HFF-Myc (cell line): ENCODE measurements at places on chromosomes 5 and 9.
A peak's percentile ranks its signal among the peaks of the same experiment; 100 is the strongest.

GRCh38 chr5:115460472-115460871, 84.1 kb downstream of the FEM1C start:
- no peak for DNase-seq

DNA sequence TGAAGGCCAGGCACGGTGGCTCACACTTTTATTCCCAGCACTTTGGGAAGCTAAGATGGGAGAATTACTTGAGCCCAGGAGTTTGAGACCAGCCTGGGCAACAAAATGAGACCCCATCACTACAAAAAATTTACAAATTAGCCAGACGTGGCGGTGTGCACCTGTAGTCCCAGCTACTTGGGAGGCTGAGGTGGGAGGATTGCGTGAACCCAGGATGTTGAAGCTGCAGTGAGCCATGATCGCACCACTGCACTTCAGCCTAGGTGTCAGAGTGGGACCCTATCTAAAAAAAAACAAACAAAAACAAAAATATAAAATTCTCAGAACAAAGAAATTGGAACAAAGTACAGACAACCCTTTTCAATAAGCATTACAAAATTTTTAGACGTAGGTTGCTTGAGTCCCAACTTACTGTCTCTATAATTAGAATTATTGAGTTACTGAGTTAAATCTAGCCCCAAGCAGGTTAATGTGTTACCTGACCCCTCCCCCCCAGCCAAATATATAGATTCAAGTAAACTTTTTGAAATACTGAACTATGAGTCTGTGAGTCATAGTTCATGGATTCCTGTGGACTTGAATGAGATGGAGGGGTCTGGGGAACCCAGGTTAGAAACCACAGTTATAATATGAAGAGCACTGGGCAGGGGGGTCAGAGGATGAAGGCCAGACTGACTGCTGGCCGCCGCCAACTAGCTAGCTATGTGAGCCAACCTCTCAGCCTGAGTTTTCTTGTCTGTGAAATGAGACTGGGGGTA, 173.1 kb downstream of the AOPEP start:
- DNase-seq = no peak

DNA sequence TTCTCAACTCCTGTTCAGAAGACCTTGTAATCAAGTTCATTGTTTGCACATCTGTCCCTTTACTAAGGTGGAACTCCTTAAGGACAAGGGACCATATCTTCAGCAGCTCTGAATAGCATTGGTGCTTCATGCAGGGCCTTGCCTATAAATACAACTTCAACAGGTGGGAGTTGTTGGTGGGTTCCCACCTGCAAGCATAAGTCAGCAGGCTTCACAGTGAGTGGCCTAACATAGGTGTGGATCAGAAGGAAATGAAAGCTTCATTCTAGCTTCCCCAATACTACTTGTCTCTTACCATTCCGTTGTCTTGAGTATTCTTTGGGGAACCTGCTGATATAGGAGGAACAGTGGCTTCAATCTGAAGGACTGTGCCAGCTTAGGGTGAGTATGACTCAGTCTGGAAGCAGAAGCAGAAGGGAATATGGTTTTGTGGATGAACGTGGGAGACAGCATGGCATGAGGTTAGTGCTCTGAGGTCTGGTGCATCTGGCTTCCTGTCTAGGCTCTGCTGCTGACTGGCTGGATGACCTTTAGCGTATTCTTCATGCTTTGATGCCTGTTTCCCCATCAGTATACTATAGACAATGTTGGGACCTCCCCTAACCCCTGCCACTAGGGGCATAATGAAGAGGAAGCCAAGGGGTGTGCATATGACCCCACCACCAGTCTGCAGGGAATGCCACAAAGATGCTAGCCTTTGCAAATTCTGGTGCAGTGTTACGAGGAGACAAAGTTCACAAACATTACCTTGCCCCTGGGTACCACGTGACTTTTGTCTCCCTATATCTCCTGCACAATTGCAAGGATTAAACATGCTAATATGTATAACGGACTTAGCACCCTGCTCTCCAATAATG, 192.3 kb downstream of the PALM2AKAP2 start:
- DNase-seq = no peak

DNA sequence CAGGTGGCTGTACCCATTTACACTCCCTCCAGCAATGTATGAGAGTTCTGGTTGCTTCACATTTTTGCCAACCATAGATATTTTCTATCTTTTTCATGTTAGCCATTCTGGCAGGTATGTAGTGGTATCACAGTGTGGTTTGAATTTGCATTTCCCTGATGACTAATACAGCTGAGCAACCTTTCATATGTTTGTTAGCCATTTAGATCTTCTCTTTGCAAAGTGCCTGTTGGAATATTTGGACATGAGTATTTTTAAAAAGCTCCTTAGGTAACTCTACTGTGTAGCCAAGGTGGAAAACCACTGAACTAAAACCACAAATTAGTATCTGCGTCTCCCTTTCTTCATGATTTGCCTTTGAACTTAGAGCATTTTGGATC, 31.9 kb downstream of the IRF1 start:
- no peak for DNase-seq

GRCh38 chr9:18829066-18829465, 203.9 kb downstream of the SAXO1 start:
- no peak for DNase-seq

GRCh38 chr9:71733176-71733575, 35.1 kb downstream of the CEMIP2 start:
- no peak for DNase-seq

GRCh38 chr5:169083394-169084018, 217.4 kb downstream of the SLIT3 start:
- no peak for DNase-seq

DNA sequence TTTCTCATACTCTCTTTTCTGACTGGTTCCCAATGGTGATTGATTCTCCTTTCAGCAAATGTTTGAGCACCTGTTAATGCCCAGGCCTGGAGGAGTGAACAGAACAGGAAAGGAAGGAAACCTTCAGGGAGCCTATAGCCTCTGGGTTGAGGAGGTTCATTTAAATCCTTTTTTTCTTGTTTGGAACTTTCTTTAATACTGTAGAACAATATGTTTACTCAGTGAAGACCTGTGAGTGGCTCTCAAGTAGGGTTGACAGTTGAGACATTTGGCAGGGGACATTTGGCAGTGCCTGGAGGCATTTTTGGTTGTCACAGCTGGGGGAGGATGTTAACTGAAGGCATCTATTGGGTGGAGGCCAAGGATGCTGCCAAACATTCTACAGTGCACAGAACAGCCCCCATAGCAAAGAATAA, 6.1 kb upstream of the FAM120AOS start:
- no peak for DNase-seq

- no peak for DNase-seq
Observed at GRCh38 chr5:140014751-140015150, 28.3 kb downstream of the NRG2 start.

DNA sequence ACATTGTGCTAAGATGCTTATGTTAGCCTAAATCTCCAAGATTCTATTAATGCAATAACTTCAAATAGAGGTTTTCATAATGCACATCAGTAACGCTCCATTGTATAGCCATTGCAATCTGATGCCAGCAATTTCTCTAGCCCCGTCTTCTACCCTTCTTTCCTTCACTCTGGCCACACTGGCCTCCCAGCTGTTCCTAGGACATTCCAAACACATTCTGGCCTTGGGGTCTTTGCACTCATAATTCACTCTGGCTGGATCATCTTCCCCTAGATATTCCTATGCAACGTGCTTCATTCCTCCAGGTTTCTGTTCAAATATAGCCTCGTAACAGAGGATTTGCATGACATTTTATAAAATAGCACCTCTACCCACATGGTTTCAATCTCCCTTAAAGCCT, 23.3 kb downstream of the FAM81B start:
- no peak for DNase-seq

GRCh38 chr9:38235244-38235643, 157.3 kb upstream of the ALDH1B1 start:
- DNase-seq = no peak

DNA sequence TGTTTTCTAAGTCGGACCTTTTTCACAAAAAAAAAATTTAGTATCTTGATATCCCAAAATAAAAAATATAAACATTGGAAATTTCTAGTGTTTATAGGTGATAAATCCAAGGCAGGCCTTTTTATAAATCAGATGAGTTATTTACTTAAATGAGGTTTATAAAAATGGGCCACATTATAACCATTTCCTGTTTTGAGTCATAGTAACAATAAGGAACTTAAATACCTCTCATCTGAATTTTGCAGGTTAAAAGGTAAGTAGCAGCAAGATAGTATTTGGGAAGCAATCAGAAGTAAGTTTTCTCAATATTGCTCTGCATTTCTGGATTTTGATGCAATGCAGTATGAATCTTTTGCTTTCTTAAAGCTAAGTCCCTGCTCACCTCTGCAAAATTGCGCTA, 3.9 kb downstream of the SPTAN1 start:
- no peak for DNase-seq

GRCh38 chr5:123710031-123710430, 198.1 kb downstream of the CSNK1G3 start:
- no peak for DNase-seq

GRCh38 chr5:149415066-149415967, 36.2 kb upstream of the IL17B start:
- DNase-seq = no peak

- no peak for DNase-seq
Observed at GRCh38 chr5:160090059-160090458, 29.2 kb downstream of the PWWP2A start.

- no peak for DNase-seq
Observed at GRCh38 chr5:67774786-67775185, 440.8 kb upstream of the PIK3R1 start.

GRCh38 chr9:132005899-132006298, 73.8 kb downstream of the MED27 start:
- no peak for DNase-seq

DNA sequence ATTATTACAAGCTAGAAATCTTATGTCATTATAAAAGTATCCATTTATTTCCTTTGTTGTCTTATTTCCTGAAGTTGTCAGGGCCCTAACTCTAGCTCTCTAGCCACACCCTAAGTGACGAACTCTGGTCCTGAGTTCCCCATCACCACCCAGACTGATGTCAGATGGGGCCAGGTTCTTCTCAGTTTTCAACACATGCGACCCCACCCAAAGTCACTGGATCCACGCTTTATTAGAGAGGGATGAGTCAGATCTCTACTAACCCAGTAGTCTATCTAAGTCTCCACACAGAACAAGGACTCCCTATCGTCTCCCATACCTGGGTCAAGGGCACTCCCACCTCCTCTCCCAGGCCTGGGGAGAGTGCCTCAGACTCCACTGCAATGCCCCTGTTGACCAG, 6.8 kb upstream of the FEM1C start:
- DNase-seq = no peak

DNA sequence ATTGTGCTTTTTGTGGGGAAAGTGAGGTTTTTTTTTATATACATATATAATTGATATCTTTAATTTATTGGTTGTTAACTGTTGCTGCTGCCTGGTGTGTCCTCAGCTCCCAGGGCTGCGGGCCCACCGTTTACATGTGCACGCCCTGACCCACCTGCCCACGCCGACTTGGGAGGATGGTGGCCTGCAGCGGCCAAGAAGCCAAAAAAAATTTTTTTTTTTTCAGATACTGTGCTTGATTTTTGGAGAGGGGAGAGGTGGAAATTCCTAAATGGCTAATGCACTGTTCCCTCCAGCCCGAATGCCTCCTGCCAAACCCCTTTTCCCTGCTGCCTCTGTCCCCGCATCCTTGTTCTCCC, 32.0 kb upstream of the HMCN2 start:
- no peak for DNase-seq

DNA sequence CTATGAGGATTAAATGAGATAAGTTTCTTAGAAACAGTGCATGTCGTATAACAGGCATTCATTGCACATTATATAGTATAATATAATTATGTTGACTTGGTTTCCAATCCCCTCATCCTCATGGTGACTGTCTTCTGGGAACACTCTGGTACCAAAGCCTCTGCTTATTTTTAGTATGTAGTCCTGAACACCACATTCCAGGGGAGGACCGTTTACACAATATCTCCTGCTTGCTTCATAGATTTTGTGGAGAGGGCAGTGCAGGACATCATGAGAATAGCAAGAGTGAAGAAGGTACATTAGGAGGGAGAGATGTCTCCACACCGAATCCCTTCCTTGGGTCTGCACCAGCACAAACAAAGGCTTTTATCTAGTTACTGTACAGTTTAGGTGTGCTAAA, 20.5 kb upstream of the BHMT start:
- DNase-seq = no peak

DNA sequence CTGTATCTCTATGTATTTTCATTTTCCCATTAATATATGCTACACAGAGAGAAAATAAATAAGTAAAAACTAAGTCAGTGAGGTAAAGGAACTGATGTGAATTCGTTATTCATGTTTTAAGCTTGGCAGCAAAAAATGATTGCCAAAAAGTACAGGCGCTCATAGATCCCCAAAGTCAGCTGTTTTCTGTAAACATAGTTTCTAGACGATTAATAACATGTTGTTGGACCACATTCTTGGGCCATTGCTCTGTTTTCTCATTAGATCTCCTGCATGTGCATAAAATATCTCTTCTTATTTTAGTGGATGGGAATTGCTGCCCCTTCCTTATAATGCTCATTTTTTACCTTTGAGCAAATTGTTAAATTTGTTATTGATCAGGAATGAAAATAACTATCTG, 215.2 kb downstream of the TLE1 start:
- no peak for DNase-seq

GRCh38 chr9:7974335-7974960, 174.9 kb upstream of the DMAC1 start:
- no peak for DNase-seq

- peak; percentile 16 for DNase-seq
Observed at GRCh38 chr5:116137544-116138378, 52.9 kb downstream of the COMMD10 start.

DNA sequence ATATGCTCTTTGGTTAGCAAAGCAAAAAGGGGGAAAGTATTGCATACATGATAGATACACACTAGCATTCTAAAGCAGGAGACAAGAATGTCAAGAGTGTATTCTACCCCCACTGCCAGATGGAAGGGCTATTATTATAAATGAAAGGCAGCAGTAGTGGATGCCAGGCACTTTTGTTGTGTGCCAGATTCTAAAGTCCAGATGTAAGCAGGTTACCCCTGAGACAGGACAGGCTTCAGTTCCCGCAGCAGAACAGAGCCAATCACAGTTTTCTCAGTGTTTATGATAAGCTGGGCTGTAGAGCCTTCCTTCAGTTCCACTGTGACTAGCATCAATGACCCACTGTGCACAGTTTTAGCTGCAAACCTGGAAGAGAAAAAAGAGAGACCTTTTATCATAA, 226.6 kb upstream of the TBCA start:
- no peak for DNase-seq

DNA sequence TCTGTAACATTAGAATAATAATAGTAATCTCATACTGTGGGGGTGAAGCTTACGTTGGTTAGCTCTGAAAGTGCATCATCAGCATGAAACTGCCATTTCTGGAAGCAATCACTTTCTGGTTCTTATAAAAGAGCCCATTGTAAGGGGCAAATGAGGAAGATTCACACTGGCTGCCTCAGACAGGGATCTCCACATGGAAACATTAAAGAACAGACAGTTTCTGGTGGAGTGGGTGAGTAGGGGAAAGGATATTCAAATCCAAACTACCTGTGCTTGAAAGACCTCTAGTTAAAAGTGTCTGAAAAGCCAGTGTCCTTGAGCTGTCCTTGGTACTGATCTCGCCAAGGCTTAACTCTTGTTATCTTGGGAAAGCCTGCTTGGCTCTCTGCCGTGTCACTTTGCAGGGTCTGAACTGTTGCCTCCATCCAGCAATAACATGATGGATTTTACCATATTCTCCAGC, 19.1 kb upstream of the SLC31A2 start:
- DNase-seq = peak; percentile 9
